ENCODE measurements at places on chromosomes 7 and 10. TPM values are rescaled to one million over a fixed set of nuclear protein-coding genes. Genes with fewer than 3 reads are reported as not detected.
A peak's percentile ranks its signal among the peaks of the same experiment; 100 is the strongest.

- no peak overlapping the region for H3K4me3 ChIP-seq
- H3K36me3 ChIP-seq: no peaks in the 10 kb centered on the region
- no peaks in the 10 kb centered on the region for H3K4me1 ChIP-seq
- no peak overlapping the region for H3K27ac ChIP-seq
These were observed 200.3 kb upstream of the PCLO start for GRCh38 chr7:83362871-83363550.

DNA sequence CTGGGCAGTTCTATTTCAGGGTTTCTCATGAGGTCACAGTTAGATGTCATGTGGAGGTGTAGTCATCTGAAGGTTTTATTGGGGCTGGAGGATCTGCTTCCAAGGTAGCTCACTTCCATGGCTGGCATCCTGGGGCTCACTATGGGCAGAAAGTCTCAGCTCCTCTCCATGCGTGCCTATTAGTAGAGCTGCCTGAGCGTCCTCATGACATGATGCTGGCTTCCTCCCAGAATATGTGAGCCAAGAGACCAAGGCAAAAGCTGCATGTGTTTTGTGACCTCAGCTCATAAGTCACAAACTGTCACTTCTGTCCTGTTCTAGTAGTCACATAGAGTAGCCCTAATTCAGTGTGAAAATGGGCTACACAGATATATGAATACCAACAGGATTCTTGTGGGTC, 524.4 kb downstream of the SUGCT start:
- H3K27me3 ChIP-seq: no peaks in the 10 kb centered on the region
- H3K4me1 ChIP-seq: peaks cover 4% of the 10 kb centered on the region

DNA sequence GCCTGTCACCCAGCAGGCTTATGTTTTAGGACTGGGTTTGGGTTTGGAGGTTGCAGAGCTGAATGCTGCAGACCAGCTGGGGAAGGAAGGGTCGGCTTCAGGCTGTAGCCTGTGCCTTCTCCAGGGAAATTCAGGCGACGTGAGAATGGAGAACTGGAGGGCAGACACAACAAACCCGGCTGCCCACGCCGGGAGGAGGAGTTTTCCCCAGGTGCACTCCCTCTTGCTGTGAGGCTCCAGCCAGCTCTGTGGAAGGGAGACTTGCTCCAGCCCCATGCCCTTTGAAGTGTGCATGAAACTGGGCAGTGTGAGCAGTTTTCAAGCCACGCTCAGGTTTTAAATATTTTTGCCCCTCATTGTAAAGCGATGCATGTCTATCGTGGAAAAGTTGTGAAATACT, 279.1 kb downstream of the CCSER2 start:
- no peaks in the 10 kb centered on the region for H3K36me3 ChIP-seq
- no peak overlapping the region for H3K27ac ChIP-seq
- H3K4me1 ChIP-seq: peaks cover 16% of the 10 kb centered on the region
- H3K4me3 ChIP-seq: no peak overlapping the region

- H3K4me1 ChIP-seq: no peaks in the 10 kb centered on the region
- H3K27ac ChIP-seq: no peak overlapping the region
- DNase-seq: no peak
- H3K27me3 ChIP-seq: no peaks in the 10 kb centered on the region
- H3K4me3 ChIP-seq: no peak overlapping the region
These were observed 49.9 kb downstream of the ARMC3 start for GRCh38 chr10:22977751-22978150.

- no peak overlapping the region for H3K27ac ChIP-seq
- H3K36me3 ChIP-seq: no peaks in the 10 kb centered on the region
- no peaks in the 10 kb centered on the region for H3K27me3 ChIP-seq
- H3K4me3 ChIP-seq: no peak overlapping the region
- peak; percentile 74 for DNase-seq
These were observed 18.7 kb downstream of the AKR1C1 start for GRCh38 chr10:4981722-4982471.

GRCh38 chr10:22505911-22506685, 160.8 kb downstream of the SPAG6 start:
- no peak overlapping the region for H3K4me3 ChIP-seq
- no peak for DNase-seq
- H3K4me1 ChIP-seq: peaks cover 5% of the 10 kb centered on the region
- H3K36me3 ChIP-seq: no peaks in the 10 kb centered on the region
- no peaks in the 10 kb centered on the region for H3K27me3 ChIP-seq
- no peak overlapping the region for H3K27ac ChIP-seq

DNA sequence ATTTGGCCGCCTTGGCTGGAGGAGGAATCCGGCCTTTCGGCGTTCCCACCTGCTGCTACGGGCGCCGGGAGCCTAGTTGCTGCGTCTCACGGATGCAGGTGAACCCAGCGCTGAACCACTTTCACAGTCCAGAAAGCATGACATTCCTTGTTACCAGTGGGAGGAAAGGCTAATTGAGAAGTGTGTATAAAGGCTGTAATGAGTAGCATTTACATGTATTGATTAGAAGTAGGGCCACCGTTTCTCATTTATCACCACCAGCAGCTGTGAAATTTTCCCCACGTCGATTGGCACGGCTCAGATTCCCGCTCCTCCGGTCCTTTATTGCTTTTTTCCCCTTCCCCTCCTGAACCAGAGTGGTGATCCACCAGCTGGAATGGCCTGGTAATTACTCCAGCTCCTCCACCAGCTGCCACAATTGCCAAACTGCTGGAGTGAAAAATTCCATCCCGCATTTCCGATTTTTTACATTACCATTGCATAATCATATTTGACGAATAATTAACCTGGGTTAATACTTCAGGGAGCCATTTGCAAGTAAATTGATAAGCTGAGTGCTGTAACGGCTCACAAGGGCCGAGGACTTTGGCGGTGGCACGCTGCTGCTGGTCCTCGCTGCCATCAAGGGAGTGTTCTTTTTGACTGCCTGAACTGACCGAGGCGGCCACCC, 153.3 kb downstream of the POU6F2 start:
- DNase-seq: peak; percentile 36
- H3K4me3 ChIP-seq: no peak overlapping the region
- no peaks in the 10 kb centered on the region for H3K27me3 ChIP-seq
- H3K4me1 ChIP-seq: peaks cover 22% of the 10 kb centered on the region
- no peaks in the 10 kb centered on the region for H3K36me3 ChIP-seq

DNA sequence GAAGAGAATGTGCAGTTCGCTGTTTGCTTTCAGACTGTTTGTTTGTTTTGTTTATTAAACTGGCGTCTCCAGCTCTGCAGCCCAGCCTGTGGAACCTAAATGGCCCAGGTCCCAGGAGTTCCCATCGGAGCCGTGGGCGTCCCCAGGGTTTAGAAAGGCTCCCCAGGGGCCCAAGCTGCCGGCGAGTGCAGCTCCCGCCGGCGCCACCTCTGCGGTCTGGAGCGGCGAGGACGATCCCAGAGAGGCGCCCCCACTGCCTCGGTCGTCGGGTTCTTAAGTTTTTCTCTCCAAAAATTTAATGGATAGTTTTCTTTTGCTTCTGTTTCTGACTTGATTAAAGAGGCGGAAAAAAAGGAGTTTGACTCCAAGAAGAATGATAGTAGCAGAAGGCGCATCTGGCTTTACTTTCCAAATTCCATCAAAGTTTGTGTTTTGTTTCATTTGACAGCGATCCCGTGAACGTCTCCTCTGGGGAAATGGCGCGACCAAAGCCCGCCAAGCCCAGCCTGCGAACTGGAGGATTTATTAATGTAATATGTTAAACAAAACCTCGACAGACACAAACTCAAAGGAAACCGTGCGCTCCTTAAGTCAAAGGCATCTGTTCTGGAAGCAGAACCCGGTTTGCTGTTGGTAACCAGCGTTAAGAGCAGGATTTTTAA, 718 bp upstream of the FZD1 start:
- peaks cover 84% of the 10 kb centered on the region for H3K27me3 ChIP-seq
- H3K4me1 ChIP-seq: peaks cover 32% of the 10 kb centered on the region
- H3K4me3 ChIP-seq: peak overlapping the region; percentile 91
- DNase-seq: peak; percentile 76
- H3K27ac ChIP-seq: no peak overlapping the region
- H3K36me3 ChIP-seq: no peaks in the 10 kb centered on the region

TMEM270 gene
- not detected for total RNA-seq

AKR1D1 gene
- total RNA-seq: 0.28 TPM

PLA2G12B gene
- 0.12 TPM for total RNA-seq

PPP1R17 gene
- total RNA-seq: 0.09 TPM

PI4K2A gene
- 20.3 TPM for total RNA-seq

DNA sequence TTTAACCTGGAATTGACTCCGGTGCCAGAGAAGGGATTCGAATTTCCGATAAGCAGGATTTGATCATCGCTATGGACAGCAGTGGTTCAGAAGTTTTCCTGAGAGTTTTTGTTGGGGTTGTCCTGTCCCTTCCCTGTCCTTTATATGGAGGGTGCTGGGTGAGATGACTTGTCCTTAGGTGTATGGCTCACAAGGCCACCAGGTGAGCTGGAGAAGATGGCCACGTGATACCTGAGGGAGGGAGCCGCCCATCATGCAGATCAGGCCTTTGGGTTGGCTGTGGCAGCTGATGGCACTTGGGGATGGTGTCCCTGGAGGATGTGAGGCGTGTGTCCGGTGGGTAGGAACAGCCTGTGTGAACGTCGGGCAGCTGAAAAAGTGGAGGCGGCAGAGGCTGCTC, 187.7 kb downstream of the PTPN20 start:
- H3K4me3 ChIP-seq: no peak overlapping the region
- H3K27ac ChIP-seq: no peak overlapping the region
- H3K4me1 ChIP-seq: no peaks in the 10 kb centered on the region
- H3K27me3 ChIP-seq: no peaks in the 10 kb centered on the region
- no peaks in the 10 kb centered on the region for H3K36me3 ChIP-seq
- DNase-seq: no peak

GRCh38 chr7:131880078-131880477, 323.6 kb upstream of the PODXL start:
- no peak for DNase-seq
- H3K4me1 ChIP-seq: peaks cover 18% of the 10 kb centered on the region
- H3K27me3 ChIP-seq: peaks cover 23% of the 10 kb centered on the region
- no peaks in the 10 kb centered on the region for H3K36me3 ChIP-seq
- no peak overlapping the region for H3K4me3 ChIP-seq

DNA sequence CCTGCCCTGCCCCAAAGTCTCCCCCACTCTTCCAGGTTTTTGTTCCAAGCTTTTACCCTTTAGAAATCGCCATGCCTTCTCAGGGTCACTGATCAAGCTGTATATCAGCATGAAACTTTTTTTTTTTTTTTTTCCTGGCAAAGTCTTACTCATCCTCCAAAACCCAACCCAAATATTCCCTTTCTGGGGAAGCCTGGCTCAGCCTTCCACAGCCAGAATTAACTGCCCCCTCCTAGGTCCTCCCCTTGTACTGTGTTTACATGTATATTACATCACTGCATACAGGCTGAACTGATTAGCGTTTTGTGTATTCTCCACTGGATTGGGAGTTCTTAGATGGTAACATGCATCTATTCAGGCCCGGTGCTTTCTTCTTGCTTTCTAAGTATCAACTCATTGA, 4.6 kb upstream of the NOBOX start:
- H3K4me1 ChIP-seq: peaks cover 8% of the 10 kb centered on the region
- no peak overlapping the region for H3K4me3 ChIP-seq
- no peak for DNase-seq
- no peaks in the 10 kb centered on the region for H3K27me3 ChIP-seq
- no peaks in the 10 kb centered on the region for H3K36me3 ChIP-seq
- H3K27ac ChIP-seq: no peak overlapping the region

TMEM229A gene
- 0.06 TPM for total RNA-seq

SPDYE5 gene
- not detected for total RNA-seq

DNA sequence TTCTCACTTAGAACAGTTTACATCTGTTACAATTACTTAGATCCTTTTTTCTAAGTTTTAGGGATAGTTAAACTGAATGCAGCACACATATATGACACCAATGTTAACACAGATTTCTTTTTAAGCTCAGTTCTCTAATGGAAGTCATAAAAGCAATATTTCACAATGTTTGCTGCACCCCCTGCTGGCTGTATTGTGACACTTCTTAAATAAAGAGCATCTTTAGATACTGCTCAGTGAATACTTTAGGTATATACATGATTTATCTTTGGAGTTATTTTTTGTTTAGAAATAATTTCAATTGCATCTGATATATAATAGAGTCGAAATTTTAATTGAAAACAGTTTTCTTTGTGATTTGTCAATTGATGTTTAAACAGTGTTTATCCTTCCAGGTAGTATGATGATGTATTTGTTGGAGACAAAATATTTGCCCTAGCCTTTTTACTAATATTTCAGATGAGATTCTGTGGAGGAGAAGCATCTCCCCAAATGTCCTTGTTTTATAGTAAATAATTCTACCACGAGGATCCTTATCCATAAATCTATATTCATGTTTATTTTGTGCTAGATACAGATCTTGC, 174.4 kb downstream of the ST7 start:
- peaks cover 12% of the 10 kb centered on the region for H3K4me1 ChIP-seq
- H3K27ac ChIP-seq: no peak overlapping the region
- no peaks in the 10 kb centered on the region for H3K36me3 ChIP-seq
- no peaks in the 10 kb centered on the region for H3K27me3 ChIP-seq
- DNase-seq: peak; percentile 46
- H3K4me3 ChIP-seq: no peak overlapping the region

DNA sequence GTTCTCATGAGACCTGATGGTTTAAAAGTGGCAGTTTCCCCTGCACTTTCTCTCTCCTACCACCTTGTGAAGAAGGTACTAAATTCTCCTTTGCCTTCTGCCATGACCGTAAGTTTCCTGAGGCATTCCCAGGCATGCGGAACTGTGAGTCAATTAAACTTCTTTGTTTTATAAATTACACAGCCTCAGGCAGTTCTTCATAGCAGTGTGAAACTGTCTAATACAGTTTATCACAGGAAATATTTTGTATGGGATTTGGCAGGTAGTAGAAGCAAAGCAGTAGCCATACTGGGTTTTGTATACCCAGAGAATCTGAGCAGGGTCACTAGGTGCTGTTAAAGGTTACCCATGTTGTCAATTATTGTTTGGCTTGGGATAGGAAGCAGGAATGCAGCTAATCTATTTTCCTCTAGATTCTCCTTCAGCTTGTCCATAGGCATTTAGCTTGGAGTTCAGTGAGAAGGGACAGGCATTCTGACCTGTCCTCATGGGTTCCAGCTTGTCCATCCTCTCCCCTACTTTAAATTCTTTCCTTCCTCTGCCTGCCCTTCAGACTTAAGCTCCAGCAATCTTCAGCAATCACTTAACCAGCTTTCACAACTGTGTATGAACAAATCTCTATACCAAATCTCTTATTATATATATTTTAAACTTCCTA, 186.7 kb downstream of the PCLO start:
- no peaks in the 10 kb centered on the region for H3K27me3 ChIP-seq
- H3K36me3 ChIP-seq: no peaks in the 10 kb centered on the region
- H3K4me1 ChIP-seq: no peaks in the 10 kb centered on the region

GRCh38 chr10:77036993-77037734, 600.4 kb downstream of the KCNMA1 start:
- H3K4me1 ChIP-seq: peaks cover 10% of the 10 kb centered on the region
- peak; percentile 73 for DNase-seq
- H3K4me3 ChIP-seq: no peak overlapping the region

GRCh38 chr7:155972247-155972646, 160.0 kb upstream of the SHH start:
- DNase-seq: no peak
- H3K36me3 ChIP-seq: no peaks in the 10 kb centered on the region
- H3K4me1 ChIP-seq: no peaks in the 10 kb centered on the region
- no peak overlapping the region for H3K4me3 ChIP-seq

- H3K4me1 ChIP-seq: peaks cover 23% of the 10 kb centered on the region
- H3K27ac ChIP-seq: peak overlapping the region; percentile 92
- no peaks in the 10 kb centered on the region for H3K27me3 ChIP-seq
These were observed 491 bp upstream of the AKAP9 start for GRCh38 chr7:91940171-91940570.
